Stimulated activated CD8-positive, alpha-beta memory T cell treated with anti-CD3 and anti-CD28 coated beads, Interleukin-2, amount 100 ng/mL, for 48 hours (primary cell): ENCODE measurements at places on chromosomes 7 and 10.

- DNase-seq: peak; percentile 22
These were observed 16.9 kb downstream of the TCAF1 start for GRCh38 chr7:143884969-143885559.

GRCh38 chr10:33493497-33493896 is 159.0 kb upstream of the NRP1 start:
- DNase-seq: no peak

DNA sequence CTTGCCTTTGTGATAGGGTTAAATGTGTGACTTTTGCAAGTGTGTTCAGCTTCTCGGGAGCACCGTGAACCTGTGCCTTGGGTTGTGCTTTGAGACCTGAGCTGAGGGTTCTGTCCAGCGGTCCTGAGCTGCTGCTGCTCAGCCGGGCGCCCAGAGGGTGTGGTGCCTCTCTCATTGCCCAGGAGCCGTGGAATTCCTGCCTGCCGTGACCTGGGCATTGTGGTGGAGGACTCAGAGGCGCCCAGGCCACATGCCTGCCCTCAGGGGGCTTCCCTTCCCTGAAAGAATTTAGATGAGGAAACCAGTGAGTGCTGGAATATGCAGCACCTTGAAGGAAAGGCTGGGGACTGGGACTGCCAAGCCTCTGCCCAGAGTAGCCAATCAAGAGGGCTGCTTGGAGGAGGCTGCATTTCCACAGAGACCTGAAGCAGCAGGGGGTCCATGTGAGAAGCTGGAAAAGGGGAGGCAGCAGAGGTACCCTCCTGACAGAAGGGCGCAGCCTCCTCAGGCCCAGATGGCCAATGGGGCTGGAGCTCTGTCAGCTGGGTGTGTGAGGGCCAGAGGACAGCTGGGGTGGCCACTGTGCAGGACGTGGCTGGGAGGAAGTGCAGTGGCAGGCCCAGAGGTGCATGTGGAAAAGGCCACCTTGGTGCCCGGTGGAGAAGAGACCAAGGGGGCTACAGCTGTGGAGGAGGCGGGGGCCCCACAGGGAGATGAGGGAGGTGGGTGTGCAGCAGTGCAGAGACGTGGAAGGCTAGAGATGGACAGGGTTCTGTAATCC is 107.3 kb downstream of the NKX6-2 start:
- no peak for DNase-seq

GRCh38 chr10:74977913-74978847 is 133.3 kb upstream of the SAMD8 start:
- DNase-seq: peak; percentile 8

DNA sequence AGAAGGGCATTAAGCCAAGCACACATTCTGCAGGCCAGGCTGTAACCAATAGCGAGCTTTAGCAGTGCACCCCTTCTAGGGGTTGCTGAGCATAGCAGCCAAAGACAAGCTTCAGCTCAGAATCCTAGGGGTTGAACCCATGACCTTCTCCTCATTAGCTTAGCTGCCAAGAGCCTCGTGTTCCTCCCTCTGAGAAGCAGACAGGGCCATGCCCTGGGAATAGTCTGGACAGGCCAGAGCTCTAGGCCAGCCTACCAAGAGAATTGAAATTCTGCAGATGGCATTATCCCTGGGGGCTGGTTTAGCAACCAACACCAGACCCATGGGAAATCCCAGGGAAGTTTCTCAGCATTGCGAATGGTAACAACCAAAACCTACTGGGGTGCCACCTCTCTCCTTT is 77.2 kb downstream of the PLXNA4 start:
- DNase-seq: no peak

DNA sequence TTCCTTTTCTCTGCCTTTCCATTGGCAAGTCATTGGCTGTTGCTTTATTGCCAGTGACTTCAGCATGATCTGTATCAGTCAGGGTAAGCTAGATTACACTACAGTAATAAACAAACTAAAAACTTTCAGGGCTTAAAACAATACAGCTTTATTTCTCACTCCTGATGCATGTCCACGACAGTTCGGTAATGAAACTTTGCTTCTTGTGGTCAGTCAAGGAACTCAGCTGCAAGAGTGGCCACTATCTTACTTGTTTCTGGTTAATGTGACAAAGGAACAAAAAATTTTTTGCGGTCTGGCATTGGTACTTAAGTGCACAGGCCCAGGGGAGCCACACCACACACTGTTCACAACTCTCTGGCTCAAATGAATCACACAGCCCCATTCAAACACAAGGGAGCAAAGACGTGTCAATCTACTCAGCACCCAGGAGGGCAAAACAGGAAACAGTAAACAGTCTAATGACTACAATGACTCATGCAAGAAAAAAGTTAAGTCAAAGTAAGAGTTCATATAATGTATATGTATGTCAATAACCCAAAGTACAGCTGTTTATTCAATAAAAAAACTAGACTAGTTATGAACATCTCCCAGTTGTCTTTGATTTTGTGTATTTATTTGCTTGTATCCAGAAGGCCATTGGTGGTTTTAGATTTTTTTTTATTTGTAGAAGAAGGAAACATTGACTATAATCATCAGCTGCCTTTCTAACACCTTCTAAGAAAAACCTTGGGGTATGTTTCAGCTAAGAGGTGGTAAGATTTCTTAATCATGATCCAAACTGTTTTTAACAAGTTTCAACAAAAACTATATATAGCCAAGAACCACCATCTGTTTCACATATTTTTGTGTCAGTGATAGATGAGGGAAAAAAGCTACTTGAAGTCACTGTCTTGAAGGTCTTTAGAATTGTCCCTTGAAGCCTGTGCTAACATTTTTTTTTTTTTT is 134.4 kb upstream of the FAM3C start:
- peak; percentile 33 for DNase-seq

GRCh38 chr10:96272316-96273280 is 1.2 kb upstream of the BLNK start:
- no peak for DNase-seq

DNA sequence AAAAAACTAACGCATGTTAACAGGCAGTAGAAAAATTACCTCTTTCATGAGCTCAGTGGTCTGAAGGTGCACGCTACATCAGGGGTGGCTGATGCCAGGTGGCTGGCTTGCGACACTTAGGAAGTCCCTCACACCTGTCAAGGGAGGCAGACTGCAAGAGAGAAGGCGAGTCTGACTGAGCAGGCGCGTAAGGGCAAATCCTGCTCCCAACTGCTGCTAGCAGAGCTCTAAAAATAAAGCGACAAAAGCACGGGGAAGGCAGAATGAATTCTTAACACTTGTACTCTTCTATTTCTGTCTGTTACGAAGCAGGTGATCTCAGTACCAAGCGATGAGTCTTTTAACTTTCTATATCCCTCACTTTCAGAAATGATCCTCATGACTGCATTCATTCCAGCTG is 33.1 kb downstream of the CACNA2D1 start:
- DNase-seq: no peak

DNA sequence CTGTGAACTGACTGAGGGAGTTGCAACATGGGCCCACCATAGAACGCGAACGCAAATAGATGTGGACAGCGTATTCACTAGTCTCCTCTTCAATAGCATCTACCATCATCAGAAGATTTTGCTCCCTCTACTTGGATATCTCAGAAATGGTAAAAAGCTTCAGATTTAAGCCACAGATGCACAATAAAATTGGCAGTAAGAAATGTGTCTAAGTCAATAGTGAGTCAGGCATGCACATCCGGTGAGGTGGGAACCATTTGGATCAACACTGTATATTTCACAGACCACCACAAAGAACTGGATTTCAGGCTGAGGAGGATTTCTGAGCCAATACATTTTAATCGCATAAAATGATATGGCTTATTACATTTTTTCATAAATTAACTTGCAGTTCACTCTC is 111.5 kb upstream of the ADAM12 start:
- no peak for DNase-seq

- DNase-seq: no peak
These were observed 520.0 kb downstream of the PARD3 start for GRCh38 chr10:34295142-34295548.

GRCh38 chr7:904847-905246 is 28.5 kb downstream of the GET4 start:
- no peak for DNase-seq

- no peak for DNase-seq
These were observed 9.9 kb downstream of the SOSTDC1 start for GRCh38 chr7:16455591-16455990.

GRCh38 chr10:22219308-22219707 is 1.5 kb upstream of the EBLN1 start:
- DNase-seq: no peak

DNA sequence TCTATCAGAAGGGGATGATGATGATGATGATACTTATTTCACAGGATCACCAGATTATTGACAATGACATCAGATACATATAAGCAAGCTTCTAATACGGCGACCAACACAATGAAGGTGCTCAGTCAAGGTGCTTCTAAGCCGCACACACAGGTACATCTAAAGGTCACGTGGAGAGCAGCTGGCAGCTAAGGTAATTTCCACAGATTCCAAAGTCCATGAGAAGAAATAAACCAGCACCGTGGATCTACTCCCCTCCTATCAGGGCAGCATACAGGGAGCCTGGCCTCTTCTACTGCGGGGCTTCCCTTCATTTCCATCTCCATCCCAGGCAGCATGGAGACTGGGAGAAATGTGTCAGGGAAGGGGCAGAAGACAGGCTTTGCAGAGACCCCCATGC is 37.5 kb downstream of the DENND11 start:
- DNase-seq: no peak

DNA sequence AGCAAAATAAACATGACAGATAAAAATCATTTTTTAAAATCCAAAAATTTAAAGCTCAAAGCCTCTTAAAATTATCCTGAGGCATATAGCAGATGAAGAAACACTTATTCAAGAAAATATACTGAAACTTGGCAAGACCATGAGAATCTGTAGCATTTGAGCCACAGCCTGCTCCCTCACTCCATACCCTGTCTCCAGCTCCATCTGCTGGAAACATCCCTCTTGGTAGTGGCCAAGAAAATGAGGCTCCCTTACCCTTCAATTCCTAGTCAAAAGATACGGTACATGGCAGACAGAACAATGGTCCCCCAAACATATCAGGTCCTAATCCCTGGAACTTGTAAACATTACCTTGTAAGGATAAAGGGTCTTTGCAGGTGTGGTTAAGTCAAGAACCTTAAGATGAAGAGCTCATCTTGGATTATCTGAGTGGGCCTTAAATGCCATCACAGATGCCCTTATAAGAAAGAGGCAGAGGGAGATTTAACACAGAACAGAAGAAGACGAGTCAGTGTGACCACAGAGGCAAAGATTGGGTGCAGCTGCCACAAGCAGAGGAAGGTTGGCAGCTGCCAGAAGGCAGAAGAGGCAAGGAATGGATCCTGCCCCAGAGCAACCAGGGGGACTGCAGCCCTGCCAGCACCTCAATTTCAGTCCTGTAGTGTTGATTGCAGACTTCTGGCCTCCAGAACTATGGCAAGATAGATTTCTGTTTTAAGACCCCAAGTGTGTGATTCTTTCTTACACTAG is 149.4 kb downstream of the ZNF248 start:
- no peak for DNase-seq

DNA sequence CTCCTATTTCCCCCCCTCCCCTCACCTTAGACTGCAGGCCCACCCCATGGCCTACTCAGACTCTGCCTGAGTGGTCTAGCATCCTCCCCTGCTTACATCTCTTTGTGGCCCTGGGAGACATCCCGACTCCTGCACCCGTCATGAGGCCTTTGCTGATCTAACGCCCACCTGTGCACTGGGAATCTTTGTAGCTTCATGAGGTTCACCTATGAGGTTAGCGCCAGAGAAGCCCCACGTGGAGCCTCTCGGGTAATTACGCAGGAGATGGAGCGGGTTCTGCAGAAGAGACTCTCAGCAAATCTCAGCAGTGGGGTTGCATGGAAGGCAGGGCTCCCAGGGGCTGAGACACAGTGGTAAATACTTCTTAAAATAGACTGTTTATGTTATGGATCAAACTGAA is 43.5 kb upstream of the HSPA12A start:
- DNase-seq: no peak

DNA sequence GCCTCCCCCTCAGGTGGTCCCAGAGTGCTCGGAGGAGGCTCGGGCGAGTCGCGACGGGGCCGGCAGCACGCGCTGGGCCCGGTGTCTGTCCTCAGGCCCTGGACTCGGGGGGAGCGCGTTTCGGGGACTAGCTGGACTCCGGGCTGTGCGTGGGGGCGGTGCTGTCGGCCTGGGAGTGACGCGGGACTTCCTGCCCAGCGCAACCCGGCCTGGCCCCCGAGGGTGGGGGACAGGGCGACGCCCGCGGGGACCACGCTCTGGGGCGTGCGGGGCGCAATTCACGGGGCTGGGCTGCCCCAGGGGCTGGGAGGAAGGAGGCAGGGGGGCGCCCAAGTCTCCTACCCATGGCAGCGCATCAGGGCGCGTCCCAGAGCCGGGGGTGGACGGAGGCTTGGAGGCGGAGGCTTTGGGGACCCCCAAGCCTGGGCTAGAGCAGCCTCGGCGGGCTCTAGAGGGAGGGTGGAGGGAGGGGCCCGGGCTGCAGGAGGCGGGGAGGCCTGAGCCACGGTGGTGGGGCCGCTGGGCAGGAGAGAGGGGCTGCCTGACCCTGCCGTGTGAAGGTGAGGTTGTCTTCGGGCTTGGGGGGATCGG is 2.3 kb upstream of the VENTX start:
- DNase-seq: no peak

DNA sequence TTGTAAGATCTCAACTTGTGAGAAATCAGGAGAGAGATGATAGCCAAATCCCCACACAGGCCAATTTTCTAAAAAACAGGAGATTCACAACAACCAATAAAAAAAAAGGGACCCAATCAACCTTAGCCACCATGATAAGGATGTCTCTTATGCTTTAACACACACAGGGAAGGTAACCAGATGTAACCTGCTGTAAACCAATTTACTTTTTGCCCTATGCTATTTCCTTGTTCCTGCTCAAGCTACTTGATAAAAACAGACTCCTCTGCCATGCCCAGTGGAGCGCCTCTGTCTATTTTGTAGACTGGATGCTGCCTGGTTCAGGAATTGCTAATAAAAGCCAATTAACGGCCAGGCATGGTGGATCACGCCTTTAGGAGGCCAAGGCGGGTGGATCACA is 123.5 kb upstream of the NPVF start:
- no peak for DNase-seq

- no peak for DNase-seq
These were observed 5.4 kb downstream of the POP7 start for GRCh38 chr7:100711369-100711768.

- no peak for DNase-seq
These were observed 186.2 kb downstream of the MACC1 start for GRCh38 chr7:20030915-20031362.

DNA sequence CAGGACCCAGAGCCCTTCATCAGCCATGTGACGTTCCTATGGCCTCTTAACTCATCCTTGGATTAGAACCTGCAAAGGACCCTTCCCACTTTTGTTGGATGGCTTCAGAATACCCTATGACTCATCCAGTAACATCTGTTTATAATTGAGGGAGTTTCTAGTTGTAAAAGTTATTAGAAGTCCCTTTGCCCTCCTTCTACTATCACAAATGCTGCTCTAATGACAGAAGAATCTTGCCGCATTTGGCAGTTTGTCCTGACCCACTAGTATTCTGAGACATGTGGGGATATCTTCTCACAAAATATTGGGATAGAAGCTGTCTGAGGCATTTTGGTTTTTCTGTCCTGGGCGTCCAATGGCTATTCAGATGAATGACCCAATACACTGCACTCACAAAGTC is 251.8 kb upstream of the TMEM72 start:
- DNase-seq: no peak
